ENCODE measurements at places on chromosomes 7 and 10. TPM values are rescaled to one million over a fixed set of nuclear protein-coding genes. Genes with fewer than 3 reads are reported as not detected.

DNA sequence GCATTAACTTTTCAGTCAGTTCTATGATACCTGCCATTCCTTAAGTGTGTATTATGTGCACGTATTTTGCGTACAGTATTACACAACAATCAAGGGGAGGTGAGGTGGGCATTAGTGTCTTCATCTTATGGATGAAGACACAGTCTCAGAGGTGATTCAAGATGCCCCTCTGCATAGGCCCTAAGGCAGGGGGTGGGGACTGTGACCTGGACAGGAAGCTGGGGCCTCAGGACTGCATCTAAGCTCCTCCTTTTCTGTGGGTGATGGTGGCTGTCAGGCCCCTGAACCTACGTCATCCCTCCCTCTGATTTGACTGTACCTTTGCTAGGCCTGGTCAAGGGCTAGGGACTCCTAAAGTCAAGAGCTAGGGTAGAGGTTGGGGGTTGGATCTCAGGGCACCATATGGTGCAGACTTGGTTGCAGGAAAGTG, 38.9 kb downstream of the HK1 start:
- DNase-seq, result no peak

GRCh38 chr10:104931612-104932134, 290.6 kb downstream of the SORCS3 start:
- no peak for DNase-seq

DNA sequence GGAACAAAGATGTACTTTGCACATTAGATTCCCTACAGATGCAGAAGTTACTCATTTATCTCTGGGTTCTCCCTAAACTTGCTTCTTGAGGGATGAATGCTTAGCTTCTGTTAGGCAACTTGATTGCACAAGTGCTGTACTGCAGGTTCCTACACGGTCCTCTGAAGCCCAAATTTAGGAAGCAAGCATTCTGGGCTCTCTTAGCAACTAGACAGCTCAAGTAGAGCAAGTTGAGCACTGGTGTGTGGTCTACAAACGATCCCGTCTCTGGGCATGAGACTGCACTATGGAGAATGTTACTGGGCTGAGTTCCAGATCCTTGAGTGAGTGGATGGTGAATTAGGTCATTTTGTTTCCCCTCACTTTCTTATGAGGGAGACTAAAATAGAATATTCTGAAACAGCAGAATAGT, 14.3 kb downstream of the SEMA3D start:
- no peak for DNase-seq

DNA sequence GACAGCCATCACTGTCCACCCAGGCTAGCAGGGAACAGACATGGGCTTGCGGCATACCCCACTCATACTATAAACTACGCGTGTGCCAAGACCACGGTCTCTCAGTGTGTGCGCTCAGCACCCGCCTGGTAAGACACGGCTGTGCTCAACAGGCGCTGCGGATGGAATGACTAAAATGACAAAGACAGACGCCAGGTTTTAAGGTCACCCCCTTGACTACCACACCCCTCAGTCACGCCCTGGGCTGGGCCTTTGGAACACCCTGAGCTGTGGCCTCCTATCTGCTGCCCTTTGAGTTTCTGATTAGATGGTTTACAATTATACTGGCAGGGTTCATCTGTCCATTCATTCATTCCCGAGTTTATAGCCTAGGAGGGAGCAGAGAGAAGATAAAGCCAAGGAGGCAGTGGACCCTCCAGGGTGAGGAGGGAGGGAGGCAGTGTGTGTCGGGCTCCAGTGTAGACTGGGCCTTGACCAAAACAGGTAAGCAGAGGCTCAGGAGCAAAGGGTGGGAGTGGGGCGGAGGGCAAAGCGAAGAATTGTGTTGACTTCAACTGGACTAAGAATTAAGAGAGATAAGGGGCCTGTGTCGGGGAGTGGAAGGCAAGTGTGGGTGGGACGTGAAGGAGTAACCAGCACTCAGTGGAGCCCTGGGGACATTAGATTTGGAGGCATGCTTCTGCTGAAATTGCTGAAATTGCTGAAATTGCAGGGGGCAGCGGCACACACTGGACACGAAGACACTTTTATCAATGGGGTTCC, 35.0 kb downstream of the TNS3 start:
- peak; percentile 64 for DNase-seq

- DNase-seq, result no peak
Observed at GRCh38 chr7:54992871-54993475, 25.8 kb upstream of the EGFR start.

DNA sequence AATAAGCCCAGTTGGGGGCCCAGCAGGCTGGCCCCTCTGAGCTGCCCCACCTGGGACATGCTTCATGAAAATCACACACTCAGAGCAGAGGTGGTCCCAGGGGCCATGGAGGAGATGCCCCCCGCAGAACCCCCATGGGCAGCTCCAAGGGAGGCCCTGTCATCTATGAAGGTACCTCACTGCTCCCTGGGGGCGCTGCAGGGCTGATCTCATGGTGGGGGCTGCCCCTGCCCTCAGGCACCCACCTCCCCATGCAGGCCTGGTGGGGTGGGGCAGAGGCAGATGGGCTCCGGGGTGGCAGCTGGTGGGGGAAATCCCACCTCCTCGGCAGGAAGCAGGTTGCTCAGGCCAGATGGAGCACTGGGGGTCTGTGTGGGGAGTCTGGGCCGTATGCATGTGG, 60.5 kb downstream of the YKT6 start:
- DNase-seq, result no peak

GRCh38 chr7:98314469-98314868, 33.0 kb downstream of the BRI3 start:
- DNase-seq, result no peak

DNA sequence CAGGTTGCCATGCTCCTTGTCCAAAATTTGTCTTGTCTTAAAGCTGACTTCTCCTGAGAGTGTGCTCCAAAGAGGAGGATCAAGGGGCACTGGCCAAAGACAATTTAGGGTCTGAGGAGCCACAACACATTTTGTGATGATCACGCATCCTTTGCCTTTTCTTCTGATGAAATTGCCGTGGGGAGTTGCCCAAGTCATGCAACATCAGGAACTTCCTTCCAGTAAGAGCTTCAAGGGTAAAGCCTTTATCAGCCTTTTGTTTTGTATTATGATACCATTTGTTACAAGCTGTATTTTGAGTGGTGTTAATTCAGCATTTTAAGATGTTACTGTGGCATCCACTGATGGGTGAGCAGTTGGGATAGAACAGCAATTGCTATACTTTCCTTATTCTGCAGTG, 131.2 kb upstream of the MKI67 start:
- DNase-seq, result no peak

DNA sequence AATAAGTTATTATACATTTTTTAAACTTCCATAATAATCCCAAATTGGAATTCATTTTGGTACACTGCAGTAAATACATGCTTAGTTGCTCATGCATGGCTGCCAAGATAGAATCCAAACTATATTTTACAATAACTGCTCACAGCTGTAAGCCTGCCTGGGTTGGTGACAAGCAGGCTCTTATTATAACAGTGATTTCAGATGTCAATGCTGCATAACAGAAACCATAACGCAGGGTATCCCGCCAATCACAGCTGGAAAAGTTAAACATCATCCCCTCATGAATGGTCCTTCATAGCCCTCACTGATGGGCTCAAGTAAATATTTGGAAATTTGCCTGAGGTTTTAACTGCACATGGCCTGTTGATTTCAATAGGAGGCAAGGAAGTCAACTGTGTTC, 149.8 kb downstream of the AMPH start:
- no peak for DNase-seq

DNA sequence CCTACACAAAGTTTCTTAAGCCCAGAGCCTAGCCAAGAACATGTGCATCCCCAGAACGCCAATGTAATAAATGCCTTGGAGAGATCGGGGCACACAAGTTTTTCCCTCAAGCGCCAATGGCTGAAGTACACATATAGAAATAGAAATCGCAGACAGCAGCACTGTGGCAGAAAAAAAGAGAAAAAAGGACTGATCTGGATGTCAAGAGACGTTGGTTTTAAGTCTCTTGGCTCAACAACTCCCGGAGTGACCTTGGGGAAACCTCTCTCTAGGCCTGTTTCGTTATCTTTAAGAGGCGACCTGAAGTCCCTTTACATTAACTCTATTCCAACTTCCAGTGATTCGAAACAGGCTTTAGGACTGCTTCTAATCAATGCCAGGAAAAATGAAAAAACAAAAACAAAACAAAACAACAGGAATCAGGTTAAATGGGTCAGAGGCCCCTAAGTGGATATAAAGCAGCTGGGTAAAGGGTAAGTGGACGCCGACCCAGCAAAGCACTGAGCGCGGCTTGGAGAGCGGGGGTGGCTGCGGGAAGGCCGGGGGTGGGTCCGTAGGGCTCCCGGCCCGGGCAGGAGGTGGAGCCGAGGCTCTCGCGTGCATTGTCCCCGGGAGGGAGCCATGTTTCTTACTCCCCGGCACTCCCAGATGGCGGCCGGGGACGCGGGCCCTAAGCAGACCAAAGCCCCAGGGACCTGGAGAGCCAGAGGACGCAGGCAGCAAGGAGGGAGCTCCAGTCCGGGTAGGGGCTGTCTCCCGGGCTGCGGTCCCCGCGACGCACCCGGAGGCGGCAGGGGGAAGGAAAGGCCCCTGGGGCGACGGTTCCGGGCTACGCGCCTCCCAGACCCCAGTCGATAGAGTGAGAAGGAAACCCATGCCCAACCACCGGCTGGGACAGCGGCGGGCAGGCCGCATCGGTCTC, 757 bp downstream of the EIF3A start:
- DNase-seq, result peak; percentile 91

DNA sequence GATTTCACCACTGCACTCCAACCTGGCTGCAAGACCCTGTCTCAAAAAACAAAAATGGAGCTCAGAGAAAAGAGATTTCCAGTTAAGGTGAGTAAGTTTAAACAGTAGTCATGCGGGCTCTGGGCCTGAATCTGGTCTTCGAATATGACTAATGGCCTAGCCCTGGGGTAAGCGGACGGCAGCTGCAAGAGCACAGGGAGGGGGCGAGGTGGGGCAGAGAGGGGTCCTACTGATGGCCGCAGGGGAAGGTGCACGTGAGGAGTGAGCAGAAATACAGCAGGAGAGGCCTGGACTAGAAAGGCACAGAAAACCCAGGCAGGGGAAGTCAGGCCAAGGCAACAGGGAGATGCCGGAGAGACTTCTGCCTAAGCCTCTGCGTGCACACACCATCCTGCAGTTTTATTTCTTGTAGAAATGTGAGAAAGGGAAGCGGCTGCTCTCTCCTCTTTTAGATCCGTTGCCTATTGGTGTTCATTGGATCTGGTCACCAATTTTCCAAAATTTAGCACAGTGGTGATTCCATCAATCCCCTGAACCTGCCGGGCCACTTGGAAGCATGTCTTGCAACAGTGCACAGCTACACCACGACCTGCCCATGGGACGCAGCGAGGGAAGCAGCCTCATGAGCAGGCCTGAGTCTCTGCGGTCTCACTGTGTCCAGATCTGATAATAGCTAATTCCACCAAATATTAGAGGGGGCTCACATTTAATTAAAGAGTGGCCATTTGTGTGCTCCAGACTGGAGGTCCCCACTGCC, 139.0 kb downstream of the PAXIP1 start:
- DNase-seq, result no peak

- no peak for DNase-seq
Observed at GRCh38 chr10:47254611-47255010, 45.4 kb upstream of the GDF10 start.

DNA sequence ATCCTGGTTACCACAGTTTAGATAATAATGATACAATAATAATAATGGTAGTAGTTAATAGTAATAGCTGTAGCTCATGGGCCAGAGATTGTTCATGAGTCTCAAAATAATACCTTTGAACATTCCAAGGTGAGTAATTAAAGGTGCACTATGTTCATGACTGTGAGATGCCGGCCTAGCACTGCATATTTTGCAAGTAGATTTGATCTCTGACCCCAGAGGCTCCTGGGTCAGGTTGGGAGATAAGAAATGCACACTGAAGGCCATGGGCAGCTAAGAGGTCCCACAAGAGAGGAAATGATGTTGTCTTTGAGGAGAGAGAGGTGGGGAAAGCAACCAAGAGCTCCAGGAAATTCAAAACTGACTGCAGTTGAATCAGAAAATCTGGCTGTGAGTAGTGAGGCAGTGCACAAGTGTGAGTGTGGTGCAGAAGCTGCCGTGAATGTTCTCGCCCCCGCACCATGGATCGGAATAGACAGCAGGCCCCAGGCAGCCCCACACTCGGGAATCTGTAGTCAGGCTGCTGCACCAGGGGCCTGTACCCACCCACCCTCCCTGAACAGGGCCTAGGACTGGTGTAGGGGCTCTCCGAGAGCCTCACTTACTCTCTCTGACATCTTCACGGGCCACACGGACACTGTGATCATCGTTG, 11.9 kb downstream of the CPXM2 start:
- DNase-seq, result no peak

GRCh38 chr10:8336629-8337331, 282.3 kb downstream of the GATA3 start:
- peak; percentile 25 for DNase-seq

DNA sequence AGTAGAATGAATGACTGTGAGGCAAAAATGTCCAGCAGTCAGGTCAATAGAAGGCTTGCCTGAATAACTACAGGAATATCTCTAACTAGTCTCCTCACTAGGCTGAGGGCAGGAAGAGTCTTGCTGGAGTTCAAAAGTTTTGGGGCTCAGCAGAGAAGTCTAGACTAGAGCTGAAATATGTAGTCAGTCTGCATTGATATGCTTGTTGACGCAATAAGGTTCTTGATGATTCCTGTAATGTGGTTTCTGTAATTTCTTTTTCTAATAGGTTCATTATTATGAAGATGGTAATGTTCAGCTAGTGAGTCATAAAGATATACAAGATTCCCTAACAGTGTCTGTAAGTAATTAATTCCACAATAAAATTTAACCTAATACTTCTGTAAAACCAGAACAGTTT, 41.5 kb upstream of the ST7 start:
- no peak for DNase-seq

GRCh38 chr10:58027426-58027825, 240.3 kb downstream of the IPMK start:
- no peak for DNase-seq

DNA sequence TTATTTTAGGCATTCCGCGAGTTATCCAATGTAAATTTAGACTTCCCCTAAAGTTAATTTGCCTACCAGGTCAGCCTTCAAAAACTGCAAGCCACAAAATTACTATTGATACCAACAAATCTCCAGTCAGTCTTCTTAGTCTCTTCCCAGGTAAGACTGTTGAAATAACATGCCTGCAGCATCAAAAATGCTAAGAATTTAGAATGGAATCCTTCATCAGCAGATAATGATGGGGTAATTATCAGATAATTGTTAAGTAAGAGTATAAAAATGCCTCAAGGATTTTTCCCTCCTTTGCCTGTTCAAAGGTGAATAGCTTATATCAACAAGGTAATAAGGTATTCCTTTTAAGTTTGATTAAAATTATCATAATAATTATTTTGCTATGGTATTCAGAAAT, 228.5 kb downstream of the BBS9 start:
- DNase-seq, result no peak

OR2A12 gene
- 1.0 TPM for total RNA-seq

PDE6C gene
- total RNA-seq, result 0.07 TPM

ANKRD30A gene
- total RNA-seq, result not detected

HOXA13 gene
- total RNA-seq, result 13.0 TPM

PLCE1 gene
- total RNA-seq, result 10.8 TPM

ASZ1 gene
- not detected for total RNA-seq

DYDC2 gene
- 0.56 TPM for total RNA-seq

AKR1C4 gene
- total RNA-seq, result 1.7 TPM

PLAU gene
- 5.2 TPM for total RNA-seq

CTAGE6 gene
- 0.07 TPM for total RNA-seq
